ENCODE measurements at places on chromosomes 5 and 9. TPM values are rescaled to one million over a fixed set of nuclear protein-coding genes. Genes with fewer than 3 reads are reported as not detected.

The LCN15 gene
- not detected for polyA plus RNA-seq

GRCh38 chr9:90965226-90966030 is 163.8 kb downstream of the SYK start:
- DNase-seq, result no peak

DNA sequence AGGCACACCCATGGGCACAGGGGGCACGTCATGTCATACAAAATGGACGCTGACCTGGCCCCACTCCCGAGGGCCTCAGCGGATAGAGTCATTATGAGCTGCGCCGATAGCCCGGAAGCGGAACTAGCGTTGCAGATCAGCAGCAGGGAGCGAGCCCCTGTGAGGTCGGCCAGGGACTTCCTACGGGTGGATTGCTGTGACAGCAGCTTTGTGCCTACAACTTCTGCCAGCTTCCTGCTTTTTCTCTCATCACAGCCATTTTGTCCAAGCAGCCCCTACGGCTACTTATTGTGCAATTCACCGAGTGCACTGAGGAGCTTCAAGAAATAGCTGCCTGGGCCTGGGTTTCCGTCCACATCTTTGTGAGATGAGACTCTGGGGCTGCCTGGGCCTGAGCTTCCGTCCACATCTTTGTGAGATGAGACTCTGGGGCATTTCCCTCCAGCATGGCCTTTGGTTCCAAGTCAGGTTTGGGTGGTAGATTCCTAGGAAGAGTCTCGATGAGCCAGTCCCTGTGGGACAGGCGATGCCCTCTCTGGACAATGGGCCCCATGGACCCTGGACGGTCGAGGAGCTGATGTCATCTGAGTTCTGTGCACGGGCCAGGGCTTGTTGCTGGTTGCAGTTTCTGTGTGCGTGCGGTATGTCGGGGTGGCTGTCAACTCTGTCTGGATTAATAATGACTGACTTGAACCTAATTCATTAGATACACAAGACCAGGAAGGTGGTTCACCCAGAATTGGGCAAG is 67.0 kb upstream of the GNE start:
- DNase-seq, result no peak

- DNase-seq, result peak; percentile 85
Observed at GRCh38 chr5:43078956-43079355, 38.8 kb upstream of the ANXA2R start.

DNA sequence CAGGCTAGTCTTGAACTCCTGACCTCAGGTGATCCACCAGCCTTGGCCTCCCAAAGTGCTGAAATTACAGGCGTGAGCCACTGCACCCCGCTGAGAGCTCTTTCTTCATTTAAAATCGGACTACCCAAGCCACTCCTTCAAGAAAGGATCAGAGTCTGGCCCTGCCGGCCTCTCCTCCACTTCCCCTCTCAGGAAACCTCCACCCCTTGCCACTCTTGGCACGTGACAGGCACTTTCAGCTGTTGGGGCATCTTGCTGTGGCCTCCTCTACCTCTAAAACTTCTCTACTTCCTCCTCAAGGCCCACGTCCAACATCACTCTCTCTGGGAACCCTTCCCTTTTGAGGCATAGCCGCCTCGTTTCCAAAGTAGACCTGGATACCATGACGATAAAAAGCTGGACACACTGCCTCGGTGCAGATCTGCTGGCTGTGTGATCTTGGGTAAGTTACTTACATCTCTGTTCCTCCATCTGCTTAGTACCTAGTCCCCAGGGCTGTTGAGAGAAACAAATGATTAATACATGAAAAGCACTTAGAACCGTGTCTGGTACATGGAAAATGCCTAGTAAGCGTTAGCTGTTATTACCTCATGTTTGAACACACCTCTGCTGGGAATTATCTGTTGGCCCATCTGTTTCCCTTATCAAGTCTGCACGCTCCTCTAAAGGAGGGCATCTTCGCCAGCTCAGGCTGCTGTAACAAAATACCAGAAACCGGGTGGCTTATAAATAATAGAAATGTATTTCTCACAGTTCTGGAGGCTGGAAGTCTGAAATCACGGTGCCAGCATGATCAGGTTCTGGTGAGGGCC is 55.3 kb downstream of the SMIM23 start:
- no peak for DNase-seq

- peak; percentile 76 for DNase-seq
Observed at GRCh38 chr5:87541033-87541432, 128.3 kb upstream of the CCNH start.

Data from GM23248 (cell line).